ENCODE measurements at places on chromosomes 3 and 15.

- DNase-seq: no peak
Measured at GRCh38 chr3:182487143-182487542, 306.2 kb upstream of the ATP11B start.

DNA sequence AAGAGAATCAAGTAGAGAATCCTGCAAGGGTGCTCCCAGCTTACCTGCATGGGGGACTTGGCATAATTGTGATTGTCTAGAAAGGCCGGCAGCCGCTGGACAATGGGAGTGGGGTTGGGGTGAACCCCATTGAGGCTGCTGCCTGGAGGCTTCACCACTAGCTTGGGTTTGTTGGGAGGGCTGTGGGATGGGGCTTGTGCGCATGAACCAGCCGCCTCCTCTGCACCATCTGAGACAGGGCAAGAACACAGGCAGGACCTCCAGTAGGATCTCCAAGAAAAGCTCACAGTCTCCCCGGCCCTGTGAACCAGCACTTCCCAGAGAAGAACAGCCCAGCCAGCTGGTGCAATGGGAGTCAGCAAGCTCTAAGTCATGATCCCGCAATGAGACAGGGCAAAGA lies 39.8 kb downstream of the SEMA3G start:
- no peak for DNase-seq

GRCh38 chr15:41970456-41970855 lies 1.9 kb downstream of the EHD4 start:
- no peak for DNase-seq

- DNase-seq: peak; percentile 26
Measured at GRCh38 chr15:60649845-60650548, 171.1 kb upstream of the ICE2 start.

DNA sequence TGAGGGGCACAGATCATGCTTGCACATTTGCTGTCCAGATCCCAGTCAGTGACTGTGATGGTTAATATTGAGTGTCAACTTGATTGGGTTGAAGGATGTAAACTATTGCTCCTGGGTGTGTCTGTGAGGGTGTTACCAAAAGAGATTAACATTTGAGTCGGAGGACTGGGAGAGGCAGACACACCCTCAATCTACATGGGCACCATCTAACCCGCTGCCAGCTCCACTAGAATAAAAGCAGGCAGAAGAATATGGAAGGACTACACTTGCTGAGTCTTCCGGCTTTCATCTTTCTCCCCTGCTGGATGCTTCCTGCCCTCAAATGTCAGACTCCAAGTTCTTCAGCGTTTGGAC lies 5.1 kb downstream of the GP9 start:
- DNase-seq: no peak

- peak; percentile 53 for DNase-seq
Measured at GRCh38 chr15:70512772-70513362, 250.5 kb downstream of the UACA start.

- no peak for DNase-seq
Measured at GRCh38 chr3:170211668-170212067, 10.6 kb upstream of the PRKCI start.

DNA sequence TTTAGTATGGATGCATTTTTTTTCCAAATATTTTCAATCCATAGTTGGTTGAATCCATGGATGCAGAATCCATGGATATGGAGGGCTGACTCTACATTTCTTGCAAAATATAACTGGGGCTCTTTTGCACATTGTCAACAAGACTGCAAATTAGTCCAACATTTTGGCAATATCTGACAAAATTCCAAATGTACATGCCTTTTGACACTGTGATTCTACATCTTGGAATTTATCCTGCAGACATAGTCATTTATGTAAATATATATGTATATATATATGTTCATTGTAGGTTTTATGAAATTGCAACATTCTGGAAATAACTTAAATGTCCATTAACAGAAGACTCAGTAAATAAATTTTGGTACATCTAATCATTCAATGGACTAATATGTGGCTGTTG lies 203.0 kb downstream of the THRB start:
- DNase-seq: no peak

- no peak for DNase-seq
Measured at GRCh38 chr3:194688200-194688740, 2.6 kb downstream of the FAM43A start.

DNA sequence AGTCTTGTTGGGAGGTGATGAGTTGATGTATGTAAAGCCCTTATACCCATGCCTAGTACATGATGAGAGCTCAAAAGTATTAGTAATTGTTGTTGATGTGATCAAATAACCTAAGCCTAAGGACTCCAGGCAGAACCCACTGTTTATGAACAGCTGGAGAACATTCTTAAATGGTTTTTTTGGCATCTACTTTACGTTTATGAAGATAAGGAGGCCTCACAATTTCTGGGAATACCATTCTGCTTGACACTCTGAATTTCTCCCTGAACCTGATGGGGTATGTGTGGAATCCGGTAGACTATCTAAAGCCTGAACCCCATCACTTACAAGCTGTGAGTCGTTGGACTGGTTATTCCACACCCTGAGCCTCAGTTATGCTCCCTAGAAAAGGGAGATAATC lies 244.6 kb upstream of the WNT5A start:
- DNase-seq: no peak

GRCh38 chr15:76366714-76367113 lies 30.1 kb downstream of the ISL2 start:
- DNase-seq: no peak

- no peak for DNase-seq
Measured at GRCh38 chr3:179882292-179882691, 154.4 kb downstream of the PEX5L start.

DNA sequence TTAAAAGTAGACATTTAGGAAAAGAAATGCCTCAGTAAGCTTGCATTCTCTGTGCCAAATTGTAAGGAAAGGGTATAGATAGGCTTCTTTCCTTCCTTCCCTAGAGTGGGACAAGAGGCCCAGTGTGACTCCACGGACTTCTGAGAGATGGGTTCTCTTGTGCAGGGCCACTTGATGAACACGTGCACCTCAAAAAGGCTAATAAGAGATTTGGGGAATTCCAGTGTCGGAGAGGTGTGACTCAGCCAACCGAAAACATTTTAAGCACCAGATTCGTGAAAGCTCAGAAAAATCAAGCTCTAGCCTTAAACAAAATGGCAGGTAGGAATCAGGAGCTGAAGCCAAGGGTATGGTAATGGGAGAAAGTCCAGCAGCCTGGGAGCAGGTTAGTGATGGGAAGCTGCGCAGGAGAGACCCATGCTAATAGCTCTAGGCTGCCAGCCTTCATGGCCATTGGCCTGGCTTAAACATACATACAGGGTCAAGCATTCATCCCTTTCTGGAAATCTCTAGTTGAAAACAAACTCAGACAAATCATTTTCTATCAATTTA lies 56.2 kb downstream of the SV2B start:
- no peak for DNase-seq

- no peak for DNase-seq
Measured at GRCh38 chr3:184645336-184645735, 66.5 kb downstream of the MAGEF1 start.

GRCh38 chr15:41691471-41691870 lies 31.3 kb downstream of the MGA start:
- DNase-seq: peak; percentile 21

DNA sequence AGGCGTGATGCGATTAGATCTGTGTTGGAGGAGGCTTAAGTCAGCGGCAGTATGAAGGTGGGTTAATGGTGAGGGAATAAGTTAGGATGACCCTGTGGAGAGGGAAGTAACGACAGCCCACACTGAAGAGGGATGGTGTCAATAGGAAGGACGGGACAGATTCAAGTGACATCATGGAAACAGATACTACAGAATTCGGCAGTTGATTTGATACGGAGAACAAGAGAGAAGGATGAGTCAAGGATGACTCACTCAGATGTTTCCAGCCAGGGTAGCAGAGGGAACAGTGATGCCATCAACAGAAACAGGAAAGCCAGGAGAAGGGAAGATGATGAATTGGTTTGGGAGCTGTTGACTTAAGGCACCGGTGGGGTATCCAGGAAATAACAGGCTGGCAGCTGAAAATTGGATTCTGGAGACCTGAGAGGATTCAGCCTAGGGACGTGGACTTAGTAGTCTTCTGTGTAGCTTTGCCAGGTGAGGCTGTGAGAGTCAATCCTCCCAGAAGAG lies 38.0 kb downstream of the SHC4 start:
- DNase-seq: no peak

GRCh38 chr3:123256256-123256655 lies 54.5 kb downstream of the SEC22A start:
- DNase-seq: no peak

- DNase-seq: no peak
Measured at GRCh38 chr15:62593681-62594399, 428.8 kb upstream of the C2CD4B start.

GRCh38 chr3:115655761-115656282 lies 32.5 kb downstream of the GAP43 start:
- DNase-seq: no peak

DNA sequence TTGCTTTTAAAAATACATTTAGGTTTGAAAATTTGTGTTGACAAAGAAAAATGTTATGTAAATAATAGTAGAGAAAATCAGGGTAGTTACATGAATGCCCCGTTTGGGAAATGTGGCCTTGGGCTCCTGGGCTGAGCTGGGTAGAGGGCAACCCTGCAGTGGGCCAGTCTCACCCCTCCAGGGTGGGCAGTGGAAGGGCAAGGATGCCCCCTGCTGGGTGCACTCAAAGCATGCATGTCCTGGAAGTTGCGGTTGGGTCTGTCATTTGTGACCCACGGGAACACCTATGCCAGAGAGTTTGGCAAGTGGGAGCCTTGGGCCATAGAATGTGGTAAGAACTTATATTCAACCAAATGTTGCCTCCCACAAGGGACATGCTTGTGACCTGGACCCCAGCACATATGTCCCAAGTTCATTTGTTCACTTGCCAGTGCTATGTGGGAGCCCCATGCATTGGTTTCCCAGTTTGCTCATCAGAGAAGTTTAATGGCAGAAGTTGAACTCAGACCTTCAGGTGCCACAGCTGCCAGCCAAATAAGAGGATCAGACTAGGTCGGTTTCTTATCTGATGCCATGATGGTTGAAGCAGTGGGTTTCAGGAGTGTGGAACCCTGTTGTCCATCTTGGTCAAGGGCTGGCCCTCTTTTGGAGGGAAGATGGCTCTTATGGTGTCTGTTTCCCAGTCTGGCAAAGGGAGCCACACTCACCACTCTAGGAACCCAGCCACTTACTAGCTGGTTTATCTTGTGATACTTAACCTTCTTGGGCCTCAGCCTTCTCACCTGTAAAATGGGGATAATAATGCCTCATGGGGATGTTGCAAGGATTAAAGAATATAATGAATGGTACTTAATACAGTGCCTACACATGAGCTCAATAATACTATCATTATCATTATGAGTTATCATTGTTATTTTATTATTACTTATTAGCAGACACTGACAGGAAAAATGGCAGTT lies 2.5 kb upstream of the PLCB2 start:
- DNase-seq: peak; percentile 73

GRCh38 chr3:78978037-78978436 lies 789.8 kb downstream of the ROBO1 start:
- no peak for DNase-seq

DNA sequence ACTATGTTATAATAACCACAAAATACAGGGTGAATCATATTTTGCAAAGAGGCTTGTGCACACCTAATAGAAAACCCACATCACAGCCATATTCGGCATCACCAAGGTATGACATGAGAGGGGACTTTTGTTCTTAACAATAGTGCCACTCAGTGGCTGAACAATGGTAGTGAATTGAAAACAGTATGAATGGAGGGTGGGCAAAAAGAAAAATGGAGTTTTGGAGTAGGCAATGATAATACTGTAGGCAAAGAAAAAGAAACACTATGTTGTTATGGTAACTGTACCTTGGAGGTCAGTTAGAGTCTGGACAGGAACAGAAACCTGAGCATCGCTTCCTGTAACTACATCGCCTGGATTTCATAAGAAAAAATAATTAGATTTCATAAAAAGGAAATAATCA lies 348.6 kb downstream of the PLCL2 start:
- DNase-seq: peak; percentile 51

GRCh38 chr3:166285001-166285400 lies 447.8 kb upstream of the BCHE start:
- DNase-seq: no peak

DNA sequence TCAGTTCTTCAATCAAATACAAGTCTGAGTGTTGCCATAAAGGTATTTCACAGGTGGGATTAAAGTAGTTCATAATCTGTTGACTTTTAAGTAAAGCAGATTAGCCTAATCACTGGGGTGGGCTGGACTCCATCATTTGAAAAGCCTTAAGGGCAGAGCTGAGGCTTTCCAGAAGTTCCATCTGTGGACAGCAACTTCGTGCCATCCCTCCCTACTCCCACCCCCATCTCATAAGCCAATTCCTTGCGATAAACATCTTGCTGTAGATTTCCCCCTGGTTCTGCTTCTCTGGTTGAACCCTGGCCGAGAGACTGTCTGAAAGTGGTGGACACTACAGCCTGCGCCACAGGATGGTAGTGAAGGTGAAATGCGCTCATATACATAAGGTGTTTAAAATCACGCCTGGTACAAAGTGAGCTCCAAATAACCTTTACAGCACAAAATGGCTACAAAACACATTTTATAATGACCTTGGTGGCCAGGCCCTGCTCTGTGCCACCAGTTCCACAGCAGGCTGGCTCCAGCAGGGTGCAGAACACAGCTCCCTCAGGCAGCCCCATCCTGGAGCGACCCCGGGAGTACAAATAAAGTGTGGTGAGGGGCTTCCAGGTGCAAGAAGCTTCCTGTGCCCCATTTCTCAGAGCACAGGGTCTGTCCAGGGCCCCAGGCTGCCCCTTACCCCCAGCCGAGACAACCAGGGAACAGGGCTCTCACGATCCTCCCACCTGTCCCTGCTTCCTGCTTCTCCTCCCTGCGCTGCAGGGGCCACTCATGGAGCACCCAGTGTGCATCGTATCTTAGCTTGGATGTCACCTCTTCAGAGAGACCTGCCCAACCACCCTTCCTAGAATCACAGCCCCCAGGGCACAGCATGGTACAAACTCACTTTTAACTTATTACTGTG lies 25.8 kb upstream of the GATA2 start:
- no peak for DNase-seq

DNA sequence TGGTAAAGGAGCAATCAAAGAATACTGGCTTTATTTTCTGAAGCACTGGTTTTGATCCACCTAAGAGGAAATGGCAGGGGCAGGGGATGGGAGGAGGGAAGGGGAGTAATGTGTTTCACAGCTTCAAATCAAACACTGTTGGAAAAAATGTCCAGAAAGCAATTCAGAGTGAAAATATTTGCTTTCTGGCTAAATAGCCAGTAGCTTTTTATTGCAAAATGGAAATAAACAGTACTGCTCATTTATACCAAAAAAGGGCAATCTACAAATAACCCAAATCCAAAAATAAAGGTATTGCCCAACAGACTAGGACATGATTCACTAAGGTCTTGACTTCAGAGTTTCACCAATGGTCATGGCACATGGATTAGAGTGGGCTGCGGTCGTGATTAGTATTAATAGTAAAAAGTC lies 279.3 kb upstream of the THBS1 start:
- no peak for DNase-seq

All from thymus (tissue), 14 donors.